ENCODE measurements at places on chromosomes 16 and 17.

DNA sequence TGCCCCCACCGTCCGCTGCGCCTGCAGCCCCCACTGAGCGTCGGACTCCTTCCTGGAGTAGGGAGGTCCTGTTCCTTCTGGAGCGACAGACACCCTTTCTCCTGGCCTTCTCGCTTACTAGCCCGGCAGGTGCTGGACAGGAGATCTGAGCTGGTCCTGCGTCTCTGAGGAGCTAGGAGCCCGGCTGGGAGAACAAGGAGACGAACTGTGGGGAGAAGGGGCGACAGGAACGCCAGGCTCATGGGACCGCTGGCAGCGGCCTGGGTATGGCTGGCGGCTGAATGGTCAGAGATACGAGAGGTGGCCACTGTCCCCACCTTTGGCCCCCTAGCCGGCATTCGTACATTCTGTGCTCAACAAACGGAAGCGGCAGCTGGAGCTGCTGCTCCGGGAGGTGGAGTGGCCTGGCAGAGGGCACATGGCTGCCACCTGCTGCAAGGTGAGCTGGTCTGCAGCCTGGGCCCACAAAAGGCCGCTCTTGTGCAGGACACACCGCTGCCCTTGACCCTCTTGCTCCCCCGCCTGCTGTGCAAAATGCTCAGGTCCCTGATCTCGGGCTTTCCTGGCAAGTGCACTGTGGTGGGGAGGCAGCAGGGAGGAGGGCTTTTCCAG is 2066.7 kb downstream of the TP53TG3F start:
- DNase-seq: no peak

DNA sequence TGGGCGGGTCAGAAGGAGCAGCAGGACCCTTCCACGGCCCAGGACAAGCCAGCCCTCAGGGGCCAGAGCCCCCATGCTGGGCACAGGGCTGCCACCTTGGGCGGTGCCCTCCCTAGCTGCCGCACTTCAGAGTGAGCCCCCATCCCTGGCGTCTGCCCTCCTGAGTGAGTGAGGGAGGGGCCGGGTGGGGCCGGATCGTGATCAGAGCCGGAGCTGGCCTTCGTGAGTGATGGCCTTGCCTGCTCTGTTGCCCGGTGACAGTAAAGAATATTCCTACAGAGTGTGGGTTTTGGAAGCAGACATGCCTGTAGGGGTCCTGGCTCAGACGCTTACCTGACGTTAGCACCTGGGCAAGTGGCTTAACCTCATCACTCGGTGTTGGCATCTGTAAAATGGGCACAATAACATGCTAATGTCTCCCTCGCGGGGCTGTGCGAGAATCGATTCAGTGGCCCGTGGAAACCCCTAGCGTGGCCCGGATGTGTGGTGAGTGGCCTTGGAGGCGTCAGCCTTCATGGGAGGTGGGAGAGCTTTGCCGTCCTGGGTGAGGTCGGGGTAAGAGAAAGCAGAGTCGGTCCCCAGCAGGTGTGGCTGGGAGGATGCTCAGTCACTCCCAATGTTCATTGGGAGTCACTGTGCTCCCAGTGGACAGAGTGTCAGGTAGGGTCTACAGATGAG is 26.1 kb downstream of the JPH3 start:
- no peak for DNase-seq

GRCh38 chr16:12868169-12868568 is 33.2 kb upstream of the SHISA9 start:
- DNase-seq: no peak

- DNase-seq: no peak
Measured at GRCh38 chr16:73054498-73054812, 6.5 kb upstream of the ZFHX3 start.

- DNase-seq: peak; percentile 26
Measured at GRCh38 chr17:8991514-8992285, 26.2 kb upstream of the PIK3R5 start.

- DNase-seq: no peak
Measured at GRCh38 chr16:67144943-67145342, 5.9 kb downstream of the B3GNT9 start.

DNA sequence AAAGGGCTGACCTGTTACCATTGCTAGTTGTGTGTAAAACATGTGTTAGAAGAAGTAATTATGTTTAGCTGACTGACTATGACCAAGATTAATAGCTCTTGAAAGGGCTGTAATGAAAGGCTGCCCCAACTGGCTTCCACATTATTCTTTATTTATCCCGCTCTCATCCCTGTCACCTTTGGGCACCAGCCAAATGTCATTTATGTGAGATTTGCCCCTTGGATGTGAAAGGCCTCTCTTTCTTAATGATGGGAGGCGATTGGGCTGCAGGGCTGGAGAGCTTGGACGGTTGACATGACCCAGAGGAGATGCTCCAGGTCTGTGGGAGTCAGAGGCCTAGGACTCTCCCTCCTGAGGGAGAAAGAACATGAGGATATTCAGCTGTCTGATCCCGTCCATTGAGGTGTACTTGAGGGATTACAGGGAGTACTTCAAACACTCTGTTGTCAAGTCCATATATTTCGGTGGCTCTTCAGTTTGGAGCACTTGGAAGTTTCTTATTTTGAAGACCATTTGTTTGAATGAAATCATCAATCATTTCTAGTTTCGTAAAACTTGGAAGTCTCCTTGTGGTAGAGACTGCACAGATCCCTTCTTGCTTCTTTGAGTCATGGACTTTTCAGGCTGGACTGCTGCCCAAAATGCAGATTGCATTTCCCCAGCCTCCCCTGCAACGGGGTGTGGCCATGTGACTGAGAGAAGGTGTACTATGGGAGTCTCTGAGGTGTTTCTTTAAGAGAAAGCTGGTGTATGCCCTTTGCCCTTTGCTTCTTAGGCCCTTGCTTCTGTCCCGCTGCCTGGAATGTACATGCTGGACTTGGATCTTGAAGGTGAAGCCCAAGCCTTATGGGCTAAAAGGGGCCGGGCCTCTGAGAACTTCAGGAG is 51.3 kb downstream of the FTO start:
- DNase-seq: no peak

DNA sequence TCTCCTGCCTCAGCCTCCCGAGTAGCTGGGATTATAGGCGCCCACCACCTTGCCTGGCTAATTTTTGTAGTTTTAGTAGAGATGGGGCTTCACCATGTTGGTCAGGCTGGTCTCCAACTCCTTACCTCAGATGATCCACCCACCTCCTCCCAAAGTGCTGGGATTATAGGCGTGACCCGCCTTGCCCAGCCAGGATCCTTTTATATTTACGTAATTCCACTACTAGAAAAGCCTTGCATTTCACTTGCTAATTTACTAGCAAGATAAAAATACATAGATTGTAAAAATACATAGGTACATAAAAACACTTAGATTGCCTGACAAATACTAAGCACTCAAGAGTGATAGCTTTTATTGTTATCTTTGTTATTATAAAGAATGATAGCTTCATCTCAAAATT is 47.5 kb downstream of the GDPD1 start:
- no peak for DNase-seq

DNA sequence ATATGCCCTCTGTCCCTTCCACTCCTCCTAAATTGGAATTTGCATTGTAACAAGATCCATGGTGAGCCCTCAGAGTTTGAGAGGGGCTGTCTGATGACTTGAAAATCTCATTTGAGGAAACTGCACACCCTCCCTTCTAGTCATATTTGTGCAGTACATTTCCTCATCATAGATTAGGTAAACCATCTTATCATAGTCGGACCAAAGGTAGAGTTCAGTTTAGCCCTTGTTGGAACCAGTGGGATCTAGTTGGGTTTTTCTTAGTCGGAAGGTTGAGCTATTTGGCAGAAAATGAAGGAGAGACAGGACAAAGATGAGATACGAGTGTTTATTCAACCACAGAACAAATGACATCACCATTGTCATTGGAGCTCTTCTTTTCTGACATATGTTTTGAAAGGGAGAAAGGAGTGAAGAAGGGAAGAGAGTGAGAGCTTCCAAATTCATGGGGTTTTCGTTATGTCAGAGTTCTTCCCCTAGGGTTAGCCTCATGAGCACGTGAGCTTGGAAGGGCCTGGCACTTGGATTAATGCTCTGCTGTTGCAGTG is 15.8 kb upstream of the KRT20 start:
- DNase-seq: no peak

GRCh38 chr17:14297161-14297851 is 3.6 kb upstream of the HS3ST3B1 start:
- no peak for DNase-seq

DNA sequence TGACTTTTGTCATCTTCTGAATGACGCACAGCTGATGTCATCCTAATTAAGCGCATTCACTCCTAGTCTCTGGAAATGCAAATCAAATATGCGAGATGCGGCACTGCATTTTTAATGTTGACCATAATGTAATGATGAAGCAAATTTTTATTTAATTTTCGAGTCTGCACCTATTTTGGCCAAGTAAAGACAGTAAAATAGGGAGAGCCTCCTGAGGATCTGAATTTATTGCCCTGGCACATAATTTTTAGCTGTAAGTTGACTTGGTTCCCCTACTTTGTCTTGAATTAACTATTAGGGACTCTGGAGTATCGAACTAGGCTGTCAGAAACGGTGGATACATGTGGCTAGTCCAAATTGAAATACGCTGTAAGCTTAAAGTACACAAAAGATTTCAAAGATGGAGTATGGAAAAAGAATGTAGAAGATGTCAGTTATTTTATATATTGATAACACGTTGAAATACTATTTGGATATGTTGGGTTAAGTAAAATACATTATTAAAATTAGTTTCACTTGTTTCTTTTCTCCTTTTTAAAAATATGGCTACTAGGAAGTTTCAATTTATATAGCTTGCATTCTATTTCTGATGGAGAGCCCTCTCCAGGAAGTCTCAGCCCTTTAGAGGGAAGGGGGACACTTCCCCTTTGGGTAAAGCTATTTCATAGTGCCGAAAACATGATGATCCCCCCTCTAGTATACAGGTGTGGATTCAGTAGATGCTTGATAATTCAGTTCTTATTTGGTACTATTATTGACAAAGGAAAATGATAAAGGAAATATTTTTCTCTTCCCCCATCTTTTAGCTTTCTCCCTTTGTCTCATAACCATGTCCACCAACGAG is 991 bp downstream of the KPNA2 start:
- DNase-seq: no peak

All from stimulated activated CD8-positive, alpha-beta memory T cell treated with anti-CD3 and anti-CD28 coated beads, Interleukin-15, amount 100 ng/mL, for 24 hours (primary cell).